ENCODE measurements at places on chromosomes 4 and X. TPM values are rescaled to one million over a fixed set of nuclear protein-coding genes. Genes with fewer than 3 reads are reported as not detected.
A peak's percentile ranks its signal among the peaks of the same experiment; 100 is the strongest.

DNA sequence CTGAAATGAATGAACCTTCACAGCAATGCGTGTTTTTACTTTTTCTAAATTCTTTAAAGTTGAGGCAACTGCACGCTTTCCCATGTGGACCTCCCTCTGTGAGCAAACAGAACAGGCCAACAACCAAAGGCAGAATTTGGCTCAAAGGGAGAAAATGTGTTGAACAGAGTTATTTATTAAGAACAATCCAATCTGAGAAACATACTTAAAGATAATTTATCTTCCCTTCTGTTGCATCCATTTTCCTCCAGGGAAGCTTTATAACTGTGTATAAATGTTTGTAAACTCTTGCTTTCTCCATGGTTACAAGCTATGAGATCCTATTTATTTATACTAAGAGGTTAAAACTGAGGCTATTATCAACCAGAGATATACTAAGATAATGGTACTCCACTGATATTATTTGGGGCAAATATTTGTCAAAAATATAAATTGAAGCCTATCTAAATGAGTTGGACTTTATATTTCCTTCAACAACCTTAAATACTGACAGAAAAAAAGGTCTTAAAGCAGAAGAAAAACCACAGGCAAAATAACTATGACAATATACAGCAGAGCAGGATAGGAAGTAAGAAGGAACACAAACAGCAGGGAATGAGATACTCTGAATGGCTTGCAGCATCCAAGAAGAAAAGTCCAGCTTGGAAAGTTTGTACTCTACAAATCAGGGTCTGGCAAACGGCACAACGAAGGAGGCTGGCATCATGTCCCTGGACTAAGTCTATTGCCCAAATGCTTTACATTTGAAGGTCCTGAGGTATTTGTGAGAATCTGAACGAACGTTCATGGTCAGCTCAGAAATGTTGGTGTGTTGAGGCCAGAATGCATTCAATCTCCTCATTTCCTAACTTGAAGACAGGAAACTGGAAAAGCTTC is 663.2 kb upstream of the INTU start:
- no peak overlapping the region for H3K4me3 ChIP-seq
- no peak for DNase-seq
- no peak overlapping the region for H3K27ac ChIP-seq
- no peaks in the 10 kb centered on the region for H3K27me3 ChIP-seq

DNA sequence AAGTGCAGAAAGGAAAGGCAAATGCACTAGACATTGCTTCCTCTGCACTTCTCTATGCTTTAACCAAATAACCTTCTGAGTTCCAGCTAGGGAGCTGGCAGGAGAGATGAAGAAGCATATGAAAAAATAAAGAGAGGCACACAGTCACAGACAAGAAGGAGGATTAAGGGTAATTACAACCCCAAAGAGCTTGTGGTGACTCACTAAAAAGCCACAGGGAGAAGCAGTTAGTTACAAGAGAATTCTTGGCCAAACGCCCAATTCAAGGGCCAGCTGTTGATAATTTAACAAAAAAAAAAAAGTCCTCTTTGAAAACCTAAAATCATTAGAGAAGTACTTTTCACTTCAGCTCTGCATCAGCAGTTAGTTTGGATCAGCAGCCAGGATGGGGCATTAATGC is 478.0 kb downstream of the KCNIP4 start:
- peaks cover 2% of the 10 kb centered on the region for H3K27me3 ChIP-seq
- no peak for DNase-seq
- no peak overlapping the region for H3K4me3 ChIP-seq
- H3K27ac ChIP-seq, result no peak overlapping the region
- no peaks in the 10 kb centered on the region for H3K4me1 ChIP-seq
- no peaks in the 10 kb centered on the region for H3K36me3 ChIP-seq

- no peak for DNase-seq
- H3K27me3 ChIP-seq, result no peaks in the 10 kb centered on the region
- H3K36me3 ChIP-seq, result no peaks in the 10 kb centered on the region
- no peak overlapping the region for H3K27ac ChIP-seq
- H3K4me1 ChIP-seq, result no peaks in the 10 kb centered on the region
These were observed 594.2 kb downstream of the STPG2 start for GRCh38 chr4:97548943-97549583.

Gene PDHA2
- total RNA-seq, result not detected

- H3K4me3 ChIP-seq, result no peak overlapping the region
- peaks cover 53% of the 10 kb centered on the region for H3K4me1 ChIP-seq
- no peaks in the 10 kb centered on the region for H3K27me3 ChIP-seq
These were observed 466.0 kb downstream of the INPP4B start for GRCh38 chr4:142380052-142380602.

- peaks cover 11% of the 10 kb centered on the region for H3K4me1 ChIP-seq
- peak overlapping the region; percentile 80 for H3K4me3 ChIP-seq
- no peak for DNase-seq
- H3K36me3 ChIP-seq, result no peaks in the 10 kb centered on the region
These were observed 3.9 kb upstream of the SYN1 start for GRCh38 chrX:47623540-47624027.

Gene CSAG2
- total RNA-seq, result not detected

DNA sequence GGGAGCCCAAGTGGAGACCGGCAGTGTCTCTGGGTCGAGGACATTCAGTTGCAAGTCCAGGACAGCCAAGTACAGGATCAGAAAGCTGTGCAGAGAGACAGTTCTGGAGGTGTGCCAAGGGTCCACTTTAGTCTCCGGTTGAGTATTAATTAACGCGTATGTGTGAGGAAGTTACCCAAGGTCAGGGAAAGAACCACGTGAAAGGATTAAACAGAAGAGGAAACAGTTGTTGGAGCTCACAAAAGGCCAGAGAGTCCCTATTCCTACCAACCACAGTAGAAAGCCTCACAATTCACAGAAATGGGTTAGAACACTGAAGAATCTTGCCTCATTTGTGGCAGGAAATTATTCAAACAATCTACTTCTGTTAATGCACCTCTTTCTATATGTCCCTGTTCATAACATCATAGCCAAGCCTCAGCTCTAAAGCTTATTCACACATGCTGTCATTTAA is 17.9 kb upstream of the NSUN7 start:
- no peaks in the 10 kb centered on the region for H3K36me3 ChIP-seq
- peaks cover 14% of the 10 kb centered on the region for H3K27me3 ChIP-seq
- DNase-seq, result no peak
- no peaks in the 10 kb centered on the region for H3K4me1 ChIP-seq
- H3K4me3 ChIP-seq, result no peak overlapping the region

- no peak overlapping the region for H3K27ac ChIP-seq
- no peaks in the 10 kb centered on the region for H3K27me3 ChIP-seq
- H3K36me3 ChIP-seq, result peaks cover 1% of the 10 kb centered on the region
- H3K4me1 ChIP-seq, result peaks cover 5% of the 10 kb centered on the region
- DNase-seq, result no peak
These were observed 51.9 kb downstream of the ARX start for GRCh38 chrX:24963823-24964222.

DNA sequence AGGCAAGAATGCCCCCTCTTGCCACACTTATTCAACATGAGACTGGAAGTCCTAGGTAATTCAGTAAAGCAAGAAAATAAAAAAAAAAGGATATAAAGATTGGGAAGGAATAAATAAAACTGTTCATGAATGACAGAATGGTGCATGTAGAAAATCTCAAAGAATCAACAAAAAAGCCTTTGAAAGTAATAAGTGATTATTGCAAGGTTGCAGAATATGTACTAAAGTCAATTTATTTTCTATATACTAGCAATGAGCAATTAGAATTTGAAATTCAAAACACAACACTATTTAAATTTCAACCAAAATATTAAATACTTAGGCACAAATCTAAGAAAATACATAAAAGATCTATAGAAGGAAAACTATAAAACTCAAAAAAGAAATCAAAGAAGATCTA is 58.6 kb downstream of the MAGEA10 start:
- H3K27me3 ChIP-seq, result no peaks in the 10 kb centered on the region
- H3K4me3 ChIP-seq, result no peak overlapping the region
- no peaks in the 10 kb centered on the region for H3K36me3 ChIP-seq
- no peaks in the 10 kb centered on the region for H3K4me1 ChIP-seq

Gene SPANXN3
- total RNA-seq, result not detected

DNA sequence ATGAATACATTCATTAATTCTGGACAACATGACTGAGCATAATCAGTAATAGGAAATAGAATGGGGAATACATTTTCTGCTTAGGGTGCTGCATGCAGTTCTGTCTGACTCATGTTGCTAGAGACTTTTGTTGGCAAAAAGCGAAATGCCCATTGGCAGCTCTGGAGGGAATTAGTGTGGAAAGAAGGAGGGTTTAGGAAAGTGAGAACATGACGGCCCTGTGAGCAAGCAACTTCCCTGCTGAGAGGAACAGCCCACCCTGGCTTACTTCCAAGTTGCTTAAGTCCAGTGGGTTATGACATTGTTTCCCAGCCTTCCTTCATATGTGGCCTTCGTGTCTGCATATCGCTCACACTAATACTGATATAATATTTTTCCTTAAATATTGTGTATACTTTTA is 13.8 kb downstream of the MAD2L1 start:
- no peak for DNase-seq
- no peaks in the 10 kb centered on the region for H3K27me3 ChIP-seq
- H3K4me1 ChIP-seq, result peaks cover 26% of the 10 kb centered on the region
- no peak overlapping the region for H3K27ac ChIP-seq

DNA sequence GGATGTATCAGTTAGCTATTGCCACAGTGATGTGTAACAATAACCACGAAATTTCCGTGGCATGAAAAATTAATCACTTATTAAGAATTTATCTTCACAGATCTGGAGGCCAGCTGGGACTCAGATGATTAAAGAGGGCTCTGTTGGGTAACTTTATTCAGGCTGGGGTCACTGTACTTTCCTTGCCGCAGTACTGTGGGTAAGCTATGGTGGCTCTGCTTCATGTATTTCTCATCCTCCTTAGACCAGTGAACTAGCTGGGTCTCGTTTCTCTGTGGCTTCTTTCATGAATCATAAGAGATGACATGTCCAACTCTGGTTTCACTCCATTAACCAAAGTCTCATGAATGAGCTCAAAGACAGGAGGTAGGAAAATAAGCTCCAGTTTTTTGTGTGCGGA is 13.5 kb downstream of the TEX13B start:
- H3K27ac ChIP-seq, result no peak overlapping the region
- H3K27me3 ChIP-seq, result peaks cover 6% of the 10 kb centered on the region
- no peak overlapping the region for H3K4me3 ChIP-seq
- peaks cover 1% of the 10 kb centered on the region for H3K36me3 ChIP-seq
- no peaks in the 10 kb centered on the region for H3K4me1 ChIP-seq

GRCh38 chrX:68834371-68835103 is 5.7 kb downstream of the EFNB1 start:
- no peak for DNase-seq
- H3K36me3 ChIP-seq, result no peaks in the 10 kb centered on the region
- no peak overlapping the region for H3K27ac ChIP-seq
- no peaks in the 10 kb centered on the region for H3K27me3 ChIP-seq
- no peak overlapping the region for H3K4me3 ChIP-seq

Gene FRAS1
- total RNA-seq, result 18.0 TPM

DNA sequence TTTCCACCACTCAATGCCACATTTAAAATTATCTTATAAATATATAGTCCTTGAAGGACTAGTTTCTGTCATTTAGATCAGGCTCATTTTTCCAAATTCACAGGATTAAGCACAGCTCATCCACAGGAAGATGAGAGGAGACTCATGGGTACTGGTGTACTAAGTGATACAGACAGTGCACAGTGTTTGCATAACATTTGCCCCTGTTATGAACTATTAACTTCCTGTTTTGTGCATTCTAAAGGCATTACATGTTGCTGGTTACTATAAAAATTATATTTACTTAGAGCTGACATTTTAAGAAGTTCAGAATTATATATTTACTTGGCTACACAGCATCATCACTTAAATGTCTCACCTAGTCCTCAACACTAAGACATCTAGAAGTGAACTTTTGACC is 772.0 kb downstream of the TECRL start:
- H3K4me3 ChIP-seq, result no peak overlapping the region
- DNase-seq, result no peak
- H3K4me1 ChIP-seq, result no peaks in the 10 kb centered on the region
- peaks cover 1% of the 10 kb centered on the region for H3K36me3 ChIP-seq
- peaks cover 9% of the 10 kb centered on the region for H3K27me3 ChIP-seq
- no peak overlapping the region for H3K27ac ChIP-seq
